ENCODE measurements at places on chromosomes 3 and 15.
A peak's percentile ranks its signal among the peaks of the same experiment; 100 is the strongest.

GRCh38 chr15:64634027-64634426, 141.4 kb downstream of the RBPMS2 start:
- peak; percentile 25 for DNase-seq
- H3K4me1 ChIP-seq = peaks cover 32% of the 10 kb centered on the region
- H3K4me3 ChIP-seq = peak overlapping the region; percentile 28
- H3K27me3 ChIP-seq = no peaks in the 10 kb centered on the region
- peak overlapping the region; percentile 89 for H3K27ac ChIP-seq

- no peaks in the 10 kb centered on the region for H3K27me3 ChIP-seq
- DNase-seq = peak; percentile 89
- H3K27ac ChIP-seq = peak overlapping the region; percentile 91
- peak overlapping the region; percentile 94 for H3K4me3 ChIP-seq
Measured at GRCh38 chr3:38454884-38455638, 1.4 kb downstream of the ACVR2B start.

- no peak for DNase-seq
- no peaks in the 10 kb centered on the region for H3K27me3 ChIP-seq
- H3K27ac ChIP-seq = no peak overlapping the region
- H3K4me3 ChIP-seq = no peak overlapping the region
- H3K36me3 ChIP-seq = no peaks in the 10 kb centered on the region
Measured at GRCh38 chr15:57172925-57173324, 203.4 kb upstream of the CGNL1 start.

GRCh38 chr3:106740116-106740515, 637.1 kb upstream of the CCDC54 start:
- H3K4me1 ChIP-seq = peaks cover 21% of the 10 kb centered on the region
- no peak overlapping the region for H3K27ac ChIP-seq
- H3K36me3 ChIP-seq = no peaks in the 10 kb centered on the region
- no peaks in the 10 kb centered on the region for H3K27me3 ChIP-seq
- DNase-seq = no peak
